ENCODE measurements at places on chromosomes 6 and 20. TPM values are rescaled to one million over a fixed set of nuclear protein-coding genes. Genes with fewer than 3 reads are reported as not detected.
A peak's percentile ranks its signal among the peaks of the same experiment; 100 is the strongest.

DNA sequence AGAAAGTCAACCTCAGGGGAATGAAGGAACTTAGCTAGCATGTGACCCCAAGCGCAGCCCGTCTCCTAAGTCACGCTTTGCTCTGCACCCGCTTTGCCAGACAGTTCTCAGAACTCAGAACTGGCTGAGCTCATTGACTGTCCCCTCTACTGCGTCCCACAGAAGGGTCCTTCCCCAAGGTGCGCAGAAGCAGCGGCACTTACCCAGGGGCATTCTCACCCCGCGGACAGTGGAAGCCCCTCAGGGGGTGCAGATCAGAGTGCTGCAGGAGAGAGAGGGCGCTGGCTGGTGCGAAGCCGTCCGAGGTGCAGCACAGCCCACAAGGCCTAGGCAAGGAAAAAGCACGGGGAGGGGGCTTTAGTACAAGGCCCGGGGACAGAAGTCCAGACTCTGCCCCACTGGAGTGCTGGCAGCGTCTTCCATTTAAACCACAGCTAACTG, 807 bp downstream of the SNHG17 start:
- no peak for DNase-seq

DNA sequence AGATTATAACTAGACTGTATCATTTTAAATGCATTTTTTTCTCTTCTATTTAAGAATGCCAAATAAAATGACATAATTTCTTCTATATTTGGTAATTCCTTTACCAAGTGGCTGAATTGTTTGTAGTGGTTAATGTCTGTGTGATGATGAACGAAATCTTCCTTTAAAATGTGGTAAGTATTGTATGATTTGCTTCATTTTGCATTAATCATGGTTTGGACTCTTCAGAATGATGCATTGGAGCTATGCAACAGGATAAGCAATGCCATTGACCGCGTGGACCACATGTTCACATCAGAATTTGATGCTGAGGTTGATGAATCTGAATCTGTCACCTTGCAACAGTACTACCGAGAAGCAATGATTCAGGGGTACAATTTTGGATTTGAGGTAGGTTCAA, 99.6 kb downstream of the MAP3K4 start:
- DNase-seq, result no peak

GRCh38 chr6:45595010-45595851, 217.5 kb upstream of the SUPT3H start:
- DNase-seq, result no peak

- no peak for DNase-seq
Measured at GRCh38 chr6:167836721-167837120, 10.0 kb downstream of the AFDN start.

Gene OPN5
- 1.1 TPM for polyA plus RNA-seq

DNA sequence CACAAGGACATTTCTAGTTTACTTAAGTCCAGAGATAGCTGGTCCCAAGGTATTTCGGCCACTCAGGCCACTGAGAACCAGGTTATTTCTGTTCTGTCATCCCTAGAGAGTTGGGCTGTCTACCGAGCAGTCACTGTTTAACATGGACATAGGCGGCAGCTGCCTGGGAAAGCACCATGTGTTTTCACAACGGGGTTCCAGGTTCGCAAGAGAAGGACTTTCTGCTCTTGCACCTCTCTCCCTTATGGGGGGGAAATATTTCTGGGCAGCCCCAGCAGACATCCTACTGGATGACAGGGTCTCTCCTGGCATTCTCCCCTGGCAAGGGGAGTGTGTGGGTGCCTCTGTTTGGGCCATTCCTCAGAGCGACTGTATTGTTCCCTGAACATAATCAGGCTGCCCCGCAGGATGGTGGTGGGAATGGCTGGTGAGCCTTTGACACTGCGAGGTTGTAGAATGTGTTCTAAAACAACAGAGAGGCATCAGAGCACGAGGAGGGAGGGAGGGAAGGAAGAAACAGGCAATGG, 64.4 kb upstream of the DUSP22 start:
- DNase-seq, result no peak

GRCh38 chr6:88704980-88705379, 258.4 kb downstream of the RNGTT start:
- no peak for DNase-seq

GRCh38 chr6:43250992-43251373, 7.7 kb downstream of the TTBK1 start:
- DNase-seq, result no peak

GRCh38 chr6:116561377-116562018, 7.9 kb downstream of the CALHM4 start:
- peak; percentile 77 for DNase-seq

Gene SYCP2L
- polyA plus RNA-seq, result 5.7 TPM

DNA sequence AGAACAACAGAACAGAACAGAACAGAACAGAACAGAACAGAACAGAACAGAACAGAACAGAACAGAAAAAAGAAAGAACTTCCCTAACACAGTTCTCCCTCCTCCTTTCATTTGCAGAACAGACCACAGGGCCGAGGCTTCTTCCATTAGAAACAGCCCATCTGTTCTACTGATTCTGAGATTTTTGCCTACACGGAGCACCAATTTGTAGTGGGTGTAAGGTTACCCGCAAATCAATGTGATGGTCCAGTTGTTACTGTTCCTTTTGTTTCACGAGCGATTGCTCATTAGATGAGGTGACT, 734 bp upstream of the OGFRL1 start:
- DNase-seq, result no peak

Gene GHRH
- polyA plus RNA-seq, result not detected

Gene OR2H2
- 0.25 TPM for polyA plus RNA-seq

Gene TFAP2B
- polyA plus RNA-seq, result 13.0 TPM

DNA sequence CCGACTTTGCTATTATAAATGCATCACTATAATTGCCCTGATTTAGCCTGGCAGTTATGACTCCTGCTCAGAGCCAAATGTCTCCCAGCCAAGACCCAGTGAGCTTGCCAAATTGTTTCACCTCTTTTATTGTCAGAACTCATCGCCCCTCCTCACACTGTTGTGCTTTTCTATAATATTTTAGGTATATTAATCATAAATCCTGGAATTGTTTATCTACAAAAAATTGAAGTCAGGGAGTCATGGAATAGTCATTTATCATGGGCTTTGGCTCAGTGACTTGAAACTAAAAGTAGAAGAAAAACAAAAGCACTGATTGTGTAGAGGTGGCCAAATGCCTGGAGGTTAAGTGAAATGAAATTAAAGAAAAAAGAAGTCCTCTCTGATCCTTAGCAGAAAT, 85.6 kb downstream of the PFDN4 start:
- no peak for DNase-seq

GRCh38 chr20:57245997-57246396, 20.4 kb downstream of the BMP7 start:
- no peak for DNase-seq

GRCh38 chr20:50436052-50436656, 74.0 kb upstream of the PTPN1 start:
- DNase-seq, result no peak

DNA sequence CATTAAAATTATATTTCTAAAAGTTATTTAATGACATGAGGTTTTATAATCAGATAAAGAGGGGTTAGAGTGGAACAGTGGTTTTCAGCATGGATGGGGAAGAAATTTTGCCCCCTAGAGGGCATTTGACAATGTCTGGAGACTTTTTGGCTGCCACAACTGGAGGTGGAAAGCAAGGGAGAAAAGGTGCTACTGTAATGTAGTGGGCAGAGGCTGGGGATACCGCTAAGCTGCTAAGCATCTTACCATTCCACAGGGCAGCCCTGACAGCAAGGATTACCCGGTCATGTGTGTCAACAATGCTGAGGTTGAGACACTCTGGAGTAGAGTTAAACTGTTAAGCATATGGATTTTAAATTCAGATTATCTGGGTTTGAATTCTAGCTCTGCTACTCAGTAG, 52.9 kb upstream of the FABP7 start:
- DNase-seq, result no peak

DNA sequence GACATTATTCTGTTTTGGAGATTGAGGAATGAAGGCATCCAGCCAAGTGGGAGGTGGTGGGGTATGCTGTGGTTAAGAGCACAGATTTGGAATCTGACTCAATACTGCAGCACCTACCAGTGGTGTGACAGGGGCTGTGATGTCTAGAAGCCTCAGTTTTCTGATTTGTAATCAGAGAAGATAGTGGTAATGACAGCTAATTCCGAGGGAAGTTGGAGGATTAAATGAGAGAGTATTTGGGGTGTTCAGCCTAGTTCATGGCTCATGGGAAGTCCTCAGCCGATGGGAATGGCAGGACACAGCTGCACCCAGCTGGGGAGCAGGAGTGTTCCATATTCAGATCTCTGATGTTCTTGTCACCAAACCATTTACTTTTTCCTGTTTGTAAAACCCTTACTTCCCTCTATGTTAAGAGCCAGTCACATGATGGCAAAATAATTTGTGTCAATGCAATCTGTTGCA, 9.3 kb downstream of the SLC9A8 start:
- DNase-seq, result no peak

- DNase-seq, result no peak
Measured at GRCh38 chr20:63246490-63247288, 7.6 kb downstream of the NKAIN4 start.

GRCh38 chr20:51021067-51022025, 1.6 kb downstream of the KCNG1 start:
- no peak for DNase-seq

Gene TMEM170B
- 8.0 TPM for polyA plus RNA-seq

Data from left renal cortex interstitium (tissue), 4 donors.